ENCODE measurements at places on chromosomes 12 and 14.

GRCh38 chr12:49537231-49537751 lies 1.5 kb upstream of the KCNH3 start:
- H3K4me1 ChIP-seq = peaks cover 18% of the 10 kb centered on the region
- H3K36me3 ChIP-seq = no peaks in the 10 kb centered on the region
- H3K4me3 ChIP-seq = no peak overlapping the region
- H3K27me3 ChIP-seq = peaks cover 51% of the 10 kb centered on the region

GRCh38 chr14:88667555-88668273 lies 104.9 kb downstream of the ZC3H14 start:
- H3K36me3 ChIP-seq = no peaks in the 10 kb centered on the region
- peak; percentile 78 for DNase-seq
- peaks cover 6% of the 10 kb centered on the region for H3K27me3 ChIP-seq
- no peak overlapping the region for H3K27ac ChIP-seq
- H3K4me3 ChIP-seq = no peak overlapping the region

GRCh38 chr12:26630546-26631027 lies 202.4 kb downstream of the ITPR2 start:
- peaks cover 3% of the 10 kb centered on the region for H3K36me3 ChIP-seq
- DNase-seq = peak; percentile 63
- H3K4me3 ChIP-seq = no peak overlapping the region
- peaks cover 7% of the 10 kb centered on the region for H3K4me1 ChIP-seq
- no peaks in the 10 kb centered on the region for H3K27me3 ChIP-seq

- H3K4me1 ChIP-seq = no peaks in the 10 kb centered on the region
- H3K4me3 ChIP-seq = no peak overlapping the region
- DNase-seq = no peak
Observed at GRCh38 chr12:65155784-65156183, 13.6 kb upstream of the LEMD3 start.

DNA sequence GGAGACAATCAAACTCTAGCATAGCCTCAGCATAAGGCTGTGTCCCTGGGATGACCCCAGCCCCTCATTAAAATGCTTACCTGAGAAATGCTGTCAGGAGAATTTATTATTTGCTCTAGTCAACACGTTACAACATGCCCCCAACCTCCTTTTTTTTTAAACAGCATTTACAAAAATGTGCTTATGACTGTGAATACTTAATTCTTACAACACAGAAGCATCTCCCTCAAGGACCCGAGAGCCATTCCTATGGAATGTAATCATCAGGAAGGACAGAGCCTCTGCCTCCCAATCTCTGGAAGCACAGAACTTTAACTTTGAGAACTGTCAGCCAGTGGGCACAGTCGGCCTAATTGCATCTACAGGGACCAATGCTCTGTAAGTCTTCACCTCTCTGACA lies 136.6 kb upstream of the OVCH1 start:
- H3K27me3 ChIP-seq = no peaks in the 10 kb centered on the region
- no peaks in the 10 kb centered on the region for H3K36me3 ChIP-seq
- H3K4me1 ChIP-seq = no peaks in the 10 kb centered on the region
- H3K4me3 ChIP-seq = no peak overlapping the region

- H3K36me3 ChIP-seq = no peaks in the 10 kb centered on the region
- H3K27me3 ChIP-seq = no peaks in the 10 kb centered on the region
- H3K4me3 ChIP-seq = no peak within 1 kb of the TSS
- DNase-seq = peak; percentile 21
- H3K4me1 ChIP-seq = no peaks in the 10 kb centered on the region
Observed at GRCh38 chr12:102197789-102198188, at the start of gene PMCH. Gene PMCH, minus strand, starts transcription at chr12:102197833. Its CDS starts 63 bp downstream, at chr12:102197770.

GRCh38 chr14:77985211-77985615 lies 185.0 kb upstream of the NRXN3 start:
- no peak overlapping the region for H3K4me3 ChIP-seq
- no peak for DNase-seq
- H3K27ac ChIP-seq = no peak overlapping the region

GRCh38 chr12:79482921-79483320 lies 207.8 kb downstream of the PAWR start:
- no peak for DNase-seq
- H3K36me3 ChIP-seq = no peaks in the 10 kb centered on the region
- H3K4me1 ChIP-seq = peaks cover 2% of the 10 kb centered on the region
- H3K27ac ChIP-seq = no peak overlapping the region

- H3K4me3 ChIP-seq = no peak overlapping the region
- H3K27ac ChIP-seq = no peak overlapping the region
- H3K36me3 ChIP-seq = no peaks in the 10 kb centered on the region
- no peak for DNase-seq
Observed at GRCh38 chr14:99265571-99265970, 6.4 kb downstream of the BCL11B start.

- H3K36me3 ChIP-seq = no peaks in the 10 kb centered on the region
- DNase-seq = no peak
- no peaks in the 10 kb centered on the region for H3K4me1 ChIP-seq
- no peaks in the 10 kb centered on the region for H3K27me3 ChIP-seq
- H3K4me3 ChIP-seq = no peak overlapping the region
Observed at GRCh38 chr12:92020983-92021665, 124.5 kb downstream of the BTG1 start.

GRCh38 chr12:57087691-57088353 lies 1.1 kb upstream of the NAB2 start:
- peaks cover 25% of the 10 kb centered on the region for H3K36me3 ChIP-seq
- no peaks in the 10 kb centered on the region for H3K27me3 ChIP-seq
- peak overlapping the region; percentile 87 for H3K27ac ChIP-seq
- peaks cover 15% of the 10 kb centered on the region for H3K4me1 ChIP-seq

DNA sequence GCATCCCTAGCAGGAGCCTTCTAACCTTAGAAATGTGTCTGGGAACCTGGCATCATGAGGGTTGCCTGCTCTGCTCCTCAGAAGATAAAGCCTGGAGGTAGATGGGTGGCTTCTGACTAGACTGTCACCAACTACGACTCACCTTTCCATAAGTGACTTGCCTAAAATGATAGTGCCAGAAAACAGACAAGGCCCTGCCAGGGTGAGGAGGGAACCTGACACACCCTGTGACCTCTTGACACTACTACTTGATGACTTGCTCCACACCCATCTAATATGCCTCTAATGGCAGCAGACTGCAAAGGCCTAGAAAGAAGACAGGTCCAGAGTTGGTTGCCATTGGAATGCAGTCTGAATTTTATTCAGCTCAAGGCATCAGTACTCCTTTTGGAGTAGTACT lies 9.4 kb downstream of the RNF41 start:
- no peaks in the 10 kb centered on the region for H3K4me1 ChIP-seq
- no peaks in the 10 kb centered on the region for H3K27me3 ChIP-seq
- no peak overlapping the region for H3K27ac ChIP-seq
- H3K4me3 ChIP-seq = no peak overlapping the region

DNA sequence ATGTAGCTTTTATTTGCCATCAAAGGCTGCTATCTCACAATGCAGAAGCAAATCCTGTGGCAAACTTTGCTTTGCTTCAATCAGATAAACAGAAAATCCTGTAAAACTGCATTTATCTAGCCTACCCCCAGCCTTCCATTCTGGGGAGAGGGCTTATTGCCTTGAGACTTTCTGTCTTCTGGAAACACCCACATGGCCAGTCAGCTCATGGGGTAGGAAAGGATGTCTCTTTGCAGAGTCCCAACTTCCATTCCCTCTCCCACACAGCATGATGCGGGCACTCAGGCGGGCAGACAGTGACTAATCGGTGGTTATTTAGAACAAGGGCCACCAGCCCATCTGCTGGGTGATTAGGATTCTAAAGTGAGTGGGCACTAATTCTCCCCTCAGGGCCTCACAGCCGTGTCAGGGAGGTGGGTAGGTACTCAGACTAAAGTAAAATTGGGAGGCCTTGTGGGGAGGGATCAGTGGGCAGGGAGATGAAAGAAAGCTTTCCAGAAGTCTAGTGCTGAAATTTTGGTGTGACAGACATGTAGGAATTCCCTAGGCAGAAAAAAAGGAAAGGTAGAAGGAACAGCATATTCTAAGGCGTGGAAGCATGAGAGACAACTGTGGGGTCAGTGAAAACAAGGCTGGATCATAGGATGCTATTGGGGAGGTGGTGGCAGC lies 720.5 kb downstream of the VRK1 start:
- no peaks in the 10 kb centered on the region for H3K4me1 ChIP-seq
- H3K27me3 ChIP-seq = no peaks in the 10 kb centered on the region
- no peak for DNase-seq
- no peak overlapping the region for H3K4me3 ChIP-seq
- H3K27ac ChIP-seq = no peak overlapping the region

GRCh38 chr12:57242691-57243454 lies 8.1 kb downstream of the STAC3 start:
- DNase-seq = peak; percentile 63
- H3K4me1 ChIP-seq = peaks cover 44% of the 10 kb centered on the region
- H3K27ac ChIP-seq = no peak overlapping the region
- H3K27me3 ChIP-seq = peaks cover 37% of the 10 kb centered on the region
- no peaks in the 10 kb centered on the region for H3K36me3 ChIP-seq

GRCh38 chr14:22885975-22886374 lies 3.0 kb downstream of the REM2 start:
- H3K4me3 ChIP-seq = no peak overlapping the region
- H3K36me3 ChIP-seq = no peaks in the 10 kb centered on the region
- DNase-seq = no peak

DNA sequence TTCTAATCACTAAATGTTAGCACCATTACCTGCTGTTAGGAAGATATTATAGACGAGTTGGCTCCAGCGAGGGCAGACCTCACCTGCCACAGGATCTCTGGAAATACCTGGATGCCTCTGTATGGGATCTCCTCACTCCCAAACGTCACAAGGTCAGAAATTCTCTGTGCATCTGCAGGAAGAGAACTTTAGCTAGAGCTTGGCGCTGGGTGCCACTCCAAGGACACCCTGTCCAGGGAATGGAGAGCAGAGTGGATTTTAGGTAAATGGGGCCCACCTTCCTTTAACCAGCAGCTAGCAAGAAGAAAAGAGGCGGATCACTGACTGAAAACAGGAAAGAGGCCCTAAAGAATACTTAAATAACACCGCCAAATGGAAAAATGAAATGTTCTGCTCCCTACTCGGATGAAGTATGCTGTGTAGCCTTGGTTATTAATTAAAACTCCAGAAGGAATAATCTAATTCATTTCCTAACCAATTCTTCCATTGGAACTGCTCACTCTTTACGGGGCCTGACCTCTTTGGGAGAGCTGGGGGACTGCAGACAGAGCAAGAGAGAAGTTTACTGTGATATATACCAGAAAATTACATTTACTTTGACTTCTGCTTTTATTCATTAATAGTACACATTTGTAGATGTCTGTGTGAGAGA lies 4.2 kb upstream of the FOXG1 start:
- no peaks in the 10 kb centered on the region for H3K36me3 ChIP-seq
- no peak overlapping the region for H3K27ac ChIP-seq
- peaks cover 88% of the 10 kb centered on the region for H3K27me3 ChIP-seq
- no peak overlapping the region for H3K4me3 ChIP-seq

DNA sequence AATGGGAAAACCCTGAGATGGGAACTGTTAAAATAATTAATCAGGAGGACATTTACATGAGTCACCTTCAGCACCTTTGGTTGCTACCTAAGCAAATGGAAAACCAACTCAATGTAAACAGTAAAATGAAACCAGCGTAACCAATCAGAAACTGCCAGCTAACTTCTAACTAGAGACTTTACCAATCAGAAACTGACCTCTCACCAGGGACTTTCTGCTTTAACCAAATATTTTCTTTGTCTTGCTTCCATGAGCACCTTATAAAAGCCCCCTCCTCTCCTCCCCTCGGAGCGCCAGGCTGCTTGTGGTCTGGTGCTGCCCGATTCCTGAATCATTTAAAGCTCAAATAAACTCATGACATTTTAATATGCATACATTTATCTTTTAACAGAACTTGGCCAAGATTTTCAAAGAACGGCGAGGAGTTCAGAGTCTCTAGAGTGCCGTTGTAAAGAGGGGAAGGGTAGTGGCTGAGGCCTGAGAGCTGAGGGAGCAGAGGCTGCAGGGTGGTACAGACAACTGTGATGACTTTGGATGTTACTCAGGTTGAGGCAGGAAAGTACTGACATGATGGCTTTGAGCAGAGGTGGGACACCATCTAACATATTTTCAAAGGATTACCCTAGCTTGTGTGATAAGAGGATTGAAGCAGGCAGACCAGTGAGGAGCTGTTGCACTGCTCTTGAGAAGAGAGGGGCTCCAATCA lies 183.6 kb downstream of the CRADD start:
- no peak overlapping the region for H3K27ac ChIP-seq
- H3K27me3 ChIP-seq = no peaks in the 10 kb centered on the region
- H3K4me3 ChIP-seq = no peak overlapping the region
- H3K4me1 ChIP-seq = no peaks in the 10 kb centered on the region
- no peaks in the 10 kb centered on the region for H3K36me3 ChIP-seq

GRCh38 chr12:124923905-124924734 lies 9.7 kb upstream of the UBC start:
- DNase-seq = peak; percentile 80
- no peak overlapping the region for H3K4me3 ChIP-seq
- no peaks in the 10 kb centered on the region for H3K27me3 ChIP-seq
- H3K36me3 ChIP-seq = no peaks in the 10 kb centered on the region
- peak overlapping the region; percentile 80 for H3K27ac ChIP-seq
